MG63 (cell line): ENCODE measurements at places on chromosomes 1 and 21.

GRCh38 chr1:183996040-183996384 is 41.5 kb downstream of the COLGALT2 start:
- DNase-seq = no peak

DNA sequence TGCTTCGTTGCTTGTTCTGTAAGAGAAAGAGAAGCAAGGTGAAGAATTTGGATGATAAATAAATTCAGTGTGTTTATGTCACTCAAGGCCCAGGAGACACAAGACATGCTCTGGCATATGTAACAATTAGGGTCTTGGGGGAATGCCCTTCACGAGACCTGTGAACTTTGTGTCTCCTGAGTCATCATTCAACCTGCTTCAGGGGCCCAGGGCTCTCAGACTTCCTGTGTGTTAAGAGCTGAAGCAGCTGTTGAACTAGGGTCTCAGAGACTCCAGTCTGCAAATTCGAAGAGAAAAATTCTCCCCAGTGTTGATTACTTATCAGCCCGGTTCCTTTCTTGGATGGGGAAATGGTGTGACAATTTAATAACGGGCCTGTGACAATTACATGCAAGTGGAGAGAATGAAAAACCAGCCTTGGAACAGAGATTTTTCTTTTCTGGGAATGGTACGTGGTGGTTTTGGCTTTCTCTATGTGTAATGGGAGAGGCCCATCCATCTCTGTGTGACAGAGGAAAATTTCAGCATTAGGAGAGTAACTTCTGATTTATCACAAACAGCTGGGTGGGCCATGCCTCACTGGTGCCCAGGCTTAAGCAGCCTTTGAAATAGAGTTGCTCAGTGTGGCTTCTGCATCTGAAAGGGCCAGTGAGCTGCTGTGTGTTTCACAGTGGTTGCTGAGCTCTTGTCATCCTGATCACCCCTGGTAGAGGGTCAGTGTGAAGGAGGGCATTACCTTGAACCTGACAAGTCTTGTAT is 22.4 kb downstream of the HUNK start:
- no peak for DNase-seq

GRCh38 chr21:17458279-17458678 is 54.6 kb upstream of the CXADR start:
- no peak for DNase-seq

DNA sequence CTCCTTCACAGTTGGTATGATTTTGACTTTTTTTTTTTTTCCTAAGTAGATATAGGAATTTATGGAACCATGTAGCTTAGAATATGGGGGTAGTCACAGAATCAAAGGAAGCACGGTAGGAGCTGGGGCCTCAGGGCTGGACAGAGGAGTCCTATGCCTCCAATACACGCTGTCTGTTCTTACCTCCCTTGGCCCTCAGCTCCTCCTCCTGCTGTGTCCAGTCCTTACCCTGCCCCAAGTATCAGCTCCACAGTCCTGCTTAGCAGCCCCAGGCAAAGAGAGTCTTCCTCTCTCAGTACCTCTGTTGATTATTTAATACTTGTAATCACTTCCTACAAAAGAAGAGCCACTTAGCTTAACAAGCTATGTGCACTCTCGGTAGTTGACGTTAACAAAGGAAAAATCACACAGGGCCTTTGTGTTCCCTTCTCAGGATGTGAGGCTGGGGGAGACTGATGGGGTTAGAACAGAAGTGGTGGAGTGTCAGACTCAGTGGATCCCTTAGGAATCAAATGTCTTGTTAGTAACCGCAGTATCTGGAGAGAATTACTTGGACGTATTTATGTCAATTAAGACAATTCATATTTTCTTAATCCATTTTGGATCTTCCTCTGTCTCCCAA is 292.3 kb downstream of the HHAT start:
- no peak for DNase-seq

- no peak for DNase-seq
These were observed 8.9 kb downstream of the POGK start for GRCh38 chr1:166848193-166848592.

DNA sequence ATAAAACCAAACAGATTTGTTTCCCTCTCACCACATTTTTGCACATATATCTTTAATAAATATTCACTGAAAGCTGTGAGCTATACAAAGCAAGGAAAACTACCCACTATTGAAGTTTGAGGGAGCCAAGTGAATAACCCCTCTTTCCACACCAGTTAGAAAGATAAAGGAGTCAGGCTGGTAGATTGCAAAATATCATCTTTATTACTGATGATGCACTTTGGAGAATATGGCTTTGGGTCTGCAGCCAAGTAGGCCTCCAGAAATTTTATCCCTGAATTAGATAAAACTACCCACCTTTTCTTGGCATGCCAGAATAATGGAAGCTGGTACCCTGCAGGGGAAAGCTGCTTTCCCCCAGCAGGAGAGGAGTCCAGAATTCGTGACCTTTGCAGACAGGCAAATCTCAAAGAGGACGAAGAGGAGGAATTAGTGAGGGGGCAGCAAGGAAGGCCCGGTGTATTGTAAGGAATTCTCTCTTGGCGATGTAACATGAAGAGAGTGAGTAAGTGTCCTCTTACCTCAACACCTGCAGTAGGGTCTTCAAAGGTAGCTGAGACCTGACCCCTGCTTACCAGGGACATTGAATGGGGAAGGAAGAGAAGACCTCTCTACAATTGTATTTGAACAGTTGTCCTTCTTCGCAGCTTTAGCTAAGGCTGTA is 84.7 kb downstream of the LRRC8D start:
- DNase-seq = no peak

DNA sequence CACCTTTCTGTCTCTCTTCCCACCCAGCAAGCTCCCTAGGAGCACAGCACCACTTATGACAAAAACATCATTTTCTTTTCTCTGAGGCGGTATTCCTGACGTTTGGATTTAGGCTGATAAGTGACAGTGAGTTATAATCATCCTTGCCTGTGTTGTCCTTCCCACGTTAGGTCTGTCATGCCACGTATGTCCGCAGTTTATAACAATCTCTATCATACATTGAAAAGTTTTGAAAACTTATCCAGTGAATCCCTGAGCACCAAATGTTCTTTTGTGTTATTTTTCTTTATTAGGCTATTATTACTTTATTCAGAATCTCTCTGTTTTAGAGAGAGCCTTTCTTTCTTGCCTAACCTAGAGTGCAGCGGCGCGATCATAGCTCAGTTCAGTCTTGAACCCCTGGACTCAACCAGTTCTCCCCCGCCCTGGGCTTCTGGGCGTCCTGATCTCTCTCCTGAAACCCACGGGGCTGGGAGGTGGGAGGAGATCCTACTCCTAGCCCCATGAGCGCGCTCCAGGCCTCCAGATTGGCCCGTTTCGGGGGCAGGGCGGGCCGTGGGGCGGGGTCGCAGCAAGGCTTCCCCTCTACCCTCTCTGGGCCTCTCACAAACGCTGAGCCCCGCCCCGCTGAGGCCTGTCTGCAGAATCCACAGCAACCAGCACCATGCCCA is at the start of gene GSTM2:
GSTM2 (plus strand) TSS at position 606 of the 671 bp plus-strand sequence; CDS start at position 665, 59 bp downstream.
- DNase-seq = peak; percentile 99

DNA sequence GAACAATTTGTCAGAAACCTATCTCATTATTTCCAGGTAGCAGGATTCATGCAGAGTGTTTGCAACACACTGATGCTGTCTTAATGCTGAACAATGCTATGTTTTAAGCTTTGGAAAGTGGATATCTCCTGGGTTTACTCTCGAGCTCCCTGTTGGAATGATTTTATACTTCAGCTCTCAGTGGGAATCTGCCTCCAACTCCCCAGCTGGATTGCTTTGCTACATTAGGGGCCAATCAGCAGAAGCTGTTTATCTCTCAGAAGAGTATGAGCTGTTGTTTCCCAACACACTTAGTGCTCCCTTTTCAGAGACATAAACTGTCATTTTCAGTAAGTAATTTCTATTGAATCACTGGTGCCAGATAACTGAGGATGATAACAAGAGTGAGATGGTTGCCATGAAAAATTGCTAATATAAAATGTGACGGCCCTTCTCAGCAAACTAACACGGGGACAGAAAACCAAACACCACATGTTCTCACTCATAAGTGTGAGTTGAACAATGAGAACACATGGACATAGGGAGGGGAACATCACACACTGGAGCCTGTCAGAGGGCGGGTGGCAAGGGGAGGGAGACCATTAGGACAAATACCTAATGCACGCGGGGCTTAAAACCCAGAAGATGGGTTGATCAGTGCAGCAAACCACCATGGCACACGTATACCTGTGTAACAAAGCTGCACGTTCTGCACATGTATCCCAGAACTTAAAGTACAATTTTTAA is 265.9 kb upstream of the RUNX1 start:
- no peak for DNase-seq

GRCh38 chr1:47187231-47187925 is 2.5 kb downstream of the PDZK1IP1 start:
- no peak for DNase-seq

- DNase-seq = no peak
These were observed 25.4 kb downstream of the IVNS1ABP start for GRCh38 chr1:185291652-185292051.
